ENCODE measurements at places on chromosomes 4 and X.

DNA sequence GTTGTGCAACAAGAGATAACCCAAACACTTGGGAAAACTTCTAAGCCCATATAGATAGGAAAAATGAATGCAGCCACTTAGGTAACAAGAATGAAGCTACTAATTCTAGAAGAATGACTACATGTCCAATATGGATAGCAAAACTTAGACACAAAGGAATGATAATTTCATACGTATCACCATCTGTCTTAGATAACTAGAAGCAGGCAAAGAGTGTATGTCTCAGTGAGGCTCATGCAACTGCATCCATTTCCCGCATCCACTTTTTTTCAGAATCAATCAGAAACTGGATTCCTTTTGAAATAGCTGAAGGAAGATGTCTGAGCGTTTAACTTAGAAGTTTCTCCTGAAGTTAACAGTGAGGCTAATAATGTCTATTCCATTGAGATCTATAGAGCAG lies 408.7 kb upstream of the PITX2 start:
- DNase-seq, result no peak

DNA sequence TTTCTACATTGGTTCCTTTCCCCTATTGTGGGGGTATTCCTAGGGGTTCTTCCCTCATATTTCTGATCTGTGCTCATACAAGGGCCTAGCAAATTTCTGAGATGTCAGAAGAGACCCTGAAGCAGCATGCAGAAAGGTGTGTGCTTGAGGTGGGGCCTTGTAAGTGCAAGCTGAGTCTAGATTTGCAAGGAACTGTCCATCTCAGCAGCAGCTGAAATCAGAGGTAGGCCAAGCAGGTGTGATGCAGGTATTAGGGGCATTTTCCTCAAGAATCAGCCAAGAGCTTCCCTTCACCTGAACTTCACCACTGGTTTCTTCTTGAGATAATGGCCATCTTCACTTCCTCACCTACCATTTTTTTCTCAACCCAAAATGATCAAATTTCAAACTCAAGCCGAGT lies 45.1 kb downstream of the ASB9 start:
- no peak for DNase-seq

DNA sequence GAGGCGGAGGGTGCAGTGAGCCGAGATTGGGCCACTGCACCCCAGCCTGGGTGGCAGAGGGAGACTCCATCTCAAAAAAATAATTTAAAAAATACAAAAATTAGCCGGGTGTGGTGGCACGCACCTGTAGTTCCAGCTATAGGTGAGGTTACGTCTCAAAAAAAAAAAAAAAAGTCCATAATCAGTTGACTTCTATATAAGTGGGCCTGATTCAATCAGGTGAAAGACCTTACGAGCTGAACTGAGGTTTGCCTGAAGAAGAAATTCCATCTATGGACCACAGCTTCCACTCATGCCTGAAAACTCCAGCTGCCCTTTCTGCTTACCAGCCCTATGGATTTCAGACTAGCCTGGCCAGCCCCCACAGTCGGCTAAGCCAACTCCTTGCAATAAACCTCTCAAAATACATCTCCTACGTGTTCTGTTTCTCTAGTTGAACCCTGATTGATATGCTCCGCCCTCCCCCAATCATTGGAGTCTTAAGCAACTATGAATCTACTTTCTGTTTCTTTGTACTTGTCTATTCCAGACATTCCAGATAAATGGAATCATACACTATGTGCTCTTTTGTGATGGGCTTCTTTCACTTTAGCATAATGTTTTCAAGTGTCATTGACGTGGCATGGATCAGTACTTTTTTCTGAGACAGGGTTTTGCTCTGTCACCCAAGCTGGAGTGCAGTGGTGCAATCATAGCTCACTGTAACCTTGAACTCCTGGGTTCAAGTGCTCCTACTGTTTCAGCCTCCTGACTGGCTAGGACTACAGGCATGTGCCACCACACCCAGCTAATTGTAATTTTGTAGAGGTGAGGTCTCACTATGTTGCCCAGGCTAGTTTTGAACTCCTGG lies 36.6 kb downstream of the SAT1 start:
- DNase-seq, result no peak

DNA sequence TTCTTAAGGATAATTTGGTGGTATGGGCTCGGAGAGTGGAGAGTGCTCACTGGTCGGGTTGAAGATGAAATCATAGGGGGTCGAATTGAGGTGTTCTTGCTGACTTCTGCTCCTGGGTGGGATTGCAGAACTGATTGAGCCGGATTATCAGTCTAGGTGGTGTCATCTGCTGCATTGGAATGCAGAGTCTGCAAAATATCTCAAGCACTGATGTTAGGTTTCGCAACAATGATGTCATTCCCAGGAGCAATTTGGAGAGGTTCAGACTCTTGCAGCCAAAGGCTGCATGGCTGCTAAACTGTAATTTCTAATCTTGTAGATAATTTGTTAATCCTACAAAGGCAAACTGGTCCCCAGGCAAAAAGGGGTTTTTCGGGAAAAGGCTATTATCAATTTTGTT lies 67.7 kb downstream of the RHOH start:
- no peak for DNase-seq

GRCh38 chrX:114924856-114925255 lies 92.6 kb downstream of the IL13RA2 start:
- no peak for DNase-seq

DNA sequence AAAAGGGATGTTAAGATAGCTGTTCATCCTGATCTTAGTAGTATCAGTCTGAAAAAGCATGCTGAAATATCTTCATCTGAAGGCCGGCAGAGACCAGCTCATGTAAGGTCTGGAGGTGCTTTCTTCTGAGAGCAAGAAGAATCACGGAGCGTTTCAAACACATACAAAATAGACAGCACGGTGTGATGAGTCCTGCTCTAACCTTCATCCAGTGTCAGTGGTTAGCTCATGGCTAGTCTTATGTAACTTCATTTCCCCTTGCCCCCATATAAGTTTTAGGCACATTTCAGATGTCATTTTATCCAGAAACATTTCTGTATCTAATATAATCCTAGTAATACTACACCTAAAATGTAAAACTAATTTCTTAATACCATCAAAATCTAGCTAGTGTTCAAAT lies 27.8 kb downstream of the ADD1 start:
- no peak for DNase-seq

GRCh38 chr4:120843849-120844527 lies 78.5 kb downstream of the PRDM5 start:
- no peak for DNase-seq

GRCh38 chrX:136778020-136778419 lies 2.7 kb downstream of the ARHGEF6 start:
- no peak for DNase-seq

DNA sequence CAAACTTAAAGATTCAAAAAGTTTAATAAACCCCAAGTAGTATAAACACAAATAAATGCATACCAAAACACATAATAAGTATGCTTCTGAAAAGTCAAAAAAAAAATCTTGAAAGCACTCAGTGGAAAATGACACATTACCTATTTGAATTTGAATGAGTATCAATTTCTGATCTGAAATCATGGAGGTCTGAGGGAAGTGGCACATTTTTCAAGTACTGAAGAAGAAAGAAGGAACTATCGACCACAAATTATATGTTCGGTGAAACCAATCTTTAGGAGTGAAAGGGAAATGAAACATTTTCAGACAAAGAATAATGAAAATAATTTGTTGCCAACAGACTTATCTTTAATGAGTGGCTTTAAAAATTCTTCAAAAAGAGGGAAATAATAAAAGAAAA lies 12.1 kb upstream of the F9 start:
- DNase-seq, result no peak

GRCh38 chr4:115711575-115711974 lies 598.2 kb upstream of the NDST4 start:
- DNase-seq, result no peak

DNA sequence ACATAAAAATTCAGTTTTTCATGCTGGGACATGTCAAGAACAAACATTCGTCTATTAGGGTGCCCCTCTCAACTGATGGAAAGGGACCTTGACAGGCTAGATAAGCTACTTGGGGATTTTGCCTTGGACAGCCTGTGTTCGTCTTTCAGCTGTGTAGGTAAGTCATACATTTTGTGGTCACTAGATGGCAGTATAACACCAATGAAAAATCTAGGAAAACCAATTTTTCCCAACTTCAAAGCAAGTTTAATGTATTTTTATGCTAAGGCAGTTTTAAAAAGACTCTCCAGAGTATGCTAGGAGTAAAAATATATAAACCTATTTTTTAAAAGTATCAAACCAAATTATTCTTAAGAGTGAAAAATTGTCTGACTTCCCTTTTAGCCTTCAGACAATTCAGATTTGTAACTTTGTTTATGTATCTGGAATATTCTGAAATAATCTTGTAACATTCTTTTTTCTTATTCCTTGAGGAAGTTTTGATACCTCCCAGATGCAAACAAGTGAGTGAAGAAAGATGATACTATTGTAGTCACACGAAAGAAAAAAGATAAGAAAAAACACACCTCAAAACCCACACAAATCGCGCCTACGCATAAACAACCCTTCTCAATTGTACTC lies 158.3 kb downstream of the CPE start:
- DNase-seq, result no peak

GRCh38 chrX:1521459-1521956 lies 15.5 kb downstream of the P2RY8 start:
- DNase-seq, result peak; percentile 55

DNA sequence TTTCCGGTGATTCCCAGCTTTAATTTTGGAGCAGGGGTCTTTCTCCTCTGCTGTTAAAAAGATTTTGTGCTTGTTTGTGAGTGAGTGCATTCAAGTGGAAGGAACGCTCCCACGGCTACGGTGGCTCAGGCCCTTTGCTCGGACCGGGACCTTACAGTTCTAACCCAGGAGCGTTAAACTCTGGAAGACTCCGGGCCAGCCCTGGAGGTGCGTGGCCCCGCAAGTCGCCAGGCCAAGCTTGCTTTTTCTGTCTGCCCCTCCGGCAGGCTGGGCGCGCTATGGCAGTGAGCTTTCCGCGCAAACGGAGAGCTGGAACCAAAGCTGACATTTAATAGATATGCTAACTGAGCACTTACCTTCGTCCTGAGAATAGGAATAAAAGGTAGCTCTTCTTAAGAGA lies 18.3 kb upstream of the PITX2 start:
- no peak for DNase-seq
